Activated CD4-positive, alpha-beta T cell treated with anti-CD3 and anti-CD28 coated beads for 48 hours (primary cell): ENCODE measurements at places on chromosomes 13 and 19.

DNA sequence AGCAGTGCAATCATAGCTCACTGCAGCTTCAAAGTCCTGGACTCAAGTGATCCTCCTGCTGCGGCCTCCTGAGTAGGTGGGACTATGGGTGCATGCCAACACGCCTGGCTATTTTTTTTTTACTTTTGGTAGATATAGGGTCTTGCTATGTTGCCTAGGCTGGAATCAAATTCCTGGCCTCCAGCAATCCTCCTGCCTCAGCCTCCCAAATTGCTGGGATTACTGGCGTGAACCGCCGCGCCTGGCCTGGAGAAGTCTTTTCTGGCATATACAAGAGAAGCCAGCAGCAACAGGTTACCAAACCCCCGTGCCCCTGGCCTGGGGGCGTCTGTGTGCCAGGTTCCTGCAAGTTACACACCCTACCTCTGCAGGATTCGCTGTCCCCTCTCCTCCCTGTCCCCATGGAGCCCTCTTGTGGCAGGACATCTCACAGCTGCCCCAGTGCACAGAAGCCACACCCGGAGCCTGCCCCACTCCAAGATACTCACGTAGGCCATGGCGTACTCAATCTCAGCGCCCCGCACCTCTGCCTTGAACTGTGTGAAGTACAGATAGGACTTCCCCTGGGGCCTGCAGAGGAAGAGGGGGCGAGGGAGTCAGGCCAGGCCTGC lies 9.9 kb downstream of the MYDGF start:
- no peak for DNase-seq

- DNase-seq = no peak
These were observed 303.4 kb downstream of the SPRY2 start for GRCh38 chr13:80037505-80037888.

GRCh38 chr13:100298691-100299090 lies 209.8 kb downstream of the PCCA start:
- no peak for DNase-seq

- peak; percentile 51 for DNase-seq
These were observed 550 bp downstream of the ZNF383 start for GRCh38 chr19:37218592-37218935.

GRCh38 chr13:110910013-110910890 lies 4.6 kb downstream of the ANKRD10 start:
- DNase-seq = no peak

DNA sequence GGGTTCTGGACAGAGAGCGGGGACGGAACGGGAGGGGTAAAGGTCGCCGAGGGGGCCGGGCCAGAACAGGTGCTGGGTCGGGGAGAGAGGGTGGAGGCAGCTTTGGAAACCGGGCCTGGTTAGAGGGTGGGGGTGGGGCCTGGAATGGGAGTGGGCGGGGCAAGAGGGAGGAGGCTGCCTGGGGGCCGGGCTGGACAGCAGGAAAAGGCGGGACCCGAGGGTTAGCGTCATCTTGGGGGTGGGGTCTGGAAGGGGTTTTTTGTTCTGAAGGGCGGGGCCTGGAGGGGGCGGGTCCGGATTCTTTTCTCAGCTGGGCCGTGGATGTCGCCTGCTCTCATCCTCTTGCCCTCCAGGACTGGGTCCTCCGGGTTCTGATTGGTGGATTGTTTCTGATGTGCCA lies 4.3 kb upstream of the ZNF813 start:
- peak; percentile 43 for DNase-seq

- DNase-seq = no peak
These were observed 46.4 kb downstream of the COL4A2 start for GRCh38 chr13:110353339-110353977.

GRCh38 chr19:33796164-33796875 lies at the start of gene KCTD15:
TSS of gene KCTD15 (plus strand) at chr19:33796870. CDS start at chr19:33800455, 3,585 bp downstream.
- DNase-seq = peak; percentile 59
